Tibial nerve (tissue), 4 donors: ENCODE measurements at places on chromosomes 6 and 20. TPM values are rescaled to one million over a fixed set of nuclear protein-coding genes. Genes with fewer than 3 reads are reported as not detected.

- no peak for DNase-seq
These were observed 90.6 kb downstream of the C6orf118 start for GRCh38 chr6:165218829-165219228.

The PTK6 gene
- total RNA-seq: not detected

The CDC40 gene
- total RNA-seq: 16.8 TPM

GRCh38 chr20:17635332-17636244 is 46.5 kb downstream of the RRBP1 start:
- DNase-seq: no peak

The CRISP3 gene
- not detected for total RNA-seq

The ERVFRD-1 gene
- 0.22 TPM for total RNA-seq
